ENCODE measurements at places on chromosomes 7 and 10.

DNA sequence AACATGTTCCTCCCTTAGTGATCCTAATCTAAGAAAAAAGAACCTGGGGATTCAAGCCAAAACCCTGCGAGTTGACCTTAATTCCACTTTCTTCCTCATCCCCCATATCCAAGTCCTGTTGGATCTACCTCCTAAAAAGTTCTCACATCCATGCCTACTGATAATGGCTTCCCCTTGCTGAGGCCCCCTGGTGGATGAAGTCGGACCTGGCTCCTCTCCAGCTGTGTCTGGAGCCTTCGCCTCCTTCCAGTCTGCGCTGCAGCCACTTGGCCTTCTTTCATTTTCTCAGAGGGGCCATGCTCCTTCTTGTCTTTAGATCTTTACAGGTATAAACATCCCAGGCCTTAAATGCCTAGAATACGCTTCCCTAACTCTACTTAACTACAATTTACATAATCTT lies 8.1 kb downstream of the PDE1C start:
- DNase-seq: no peak

DNA sequence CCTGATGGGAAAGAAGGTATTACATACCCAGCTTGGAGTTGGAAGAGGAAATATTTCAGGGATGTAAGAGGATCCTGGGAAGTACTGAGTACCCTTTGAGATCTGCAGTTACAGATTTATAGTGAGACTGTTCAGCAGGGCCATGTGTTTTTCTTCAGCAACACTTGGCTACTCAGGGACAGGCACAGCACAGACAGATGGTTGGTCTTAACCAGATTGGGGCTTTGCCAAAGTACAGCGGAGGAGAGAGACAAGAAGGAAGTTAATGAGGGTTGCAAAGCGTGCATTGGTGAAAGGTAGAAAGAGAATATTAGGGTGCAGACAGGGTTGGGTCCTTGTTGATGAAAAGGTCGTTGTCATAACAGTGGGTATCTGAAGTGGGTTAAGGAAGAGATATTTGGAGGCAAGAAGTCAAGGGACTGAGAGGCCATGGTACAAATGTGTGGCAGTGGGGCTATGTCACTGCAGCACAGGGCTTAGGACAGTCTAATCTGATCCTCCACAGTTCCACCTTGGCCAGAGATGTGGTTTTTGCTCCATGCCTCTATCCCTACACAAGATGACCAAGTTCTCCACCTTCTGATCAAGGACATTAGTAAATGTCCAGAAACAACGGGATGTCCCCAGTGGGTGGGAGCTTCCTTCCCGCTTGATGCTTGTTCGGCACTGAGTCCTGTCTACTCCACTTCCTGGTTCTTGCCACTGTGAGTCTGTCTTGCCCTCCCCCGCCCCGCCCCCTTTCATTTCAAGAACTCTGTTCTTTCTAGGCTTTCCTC lies 18.9 kb upstream of the DNAJC1 start:
- DNase-seq: peak; percentile 77

DNA sequence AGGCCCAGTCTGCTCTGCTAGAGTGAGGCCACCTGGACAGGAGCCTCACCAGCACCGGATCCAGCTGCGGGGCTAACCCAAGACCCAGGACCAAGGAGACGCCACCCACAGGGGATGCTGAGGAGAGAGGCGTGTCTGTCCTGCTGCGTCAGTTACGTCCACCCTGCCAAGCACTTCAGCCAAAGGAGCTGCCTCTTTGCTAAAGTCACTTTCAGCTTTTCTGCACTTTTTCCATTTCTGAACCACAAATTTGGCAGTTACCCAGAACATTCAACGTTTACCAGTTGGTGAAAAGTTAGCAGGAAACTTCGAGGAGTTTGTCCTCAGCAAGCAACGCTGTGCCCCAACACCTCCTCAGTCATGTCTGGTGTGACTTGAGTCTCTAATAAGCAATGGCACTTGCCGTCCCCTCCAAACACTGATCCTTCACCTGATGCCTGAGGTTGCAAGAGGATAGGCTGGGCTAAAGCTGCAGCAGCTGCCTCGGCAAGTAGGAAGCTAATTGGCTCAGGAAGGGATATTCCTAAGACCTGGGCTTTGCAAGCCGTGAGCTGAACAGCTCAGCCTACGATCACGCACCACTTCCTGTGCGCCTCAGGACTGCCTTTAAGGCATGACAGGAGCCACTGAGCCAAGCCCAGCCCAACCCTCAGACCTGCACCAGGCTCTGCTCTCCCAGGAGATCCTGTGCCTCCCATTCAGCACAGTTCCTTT lies 40.1 kb downstream of the KCNH2 start:
- peak; percentile 70 for DNase-seq

DNA sequence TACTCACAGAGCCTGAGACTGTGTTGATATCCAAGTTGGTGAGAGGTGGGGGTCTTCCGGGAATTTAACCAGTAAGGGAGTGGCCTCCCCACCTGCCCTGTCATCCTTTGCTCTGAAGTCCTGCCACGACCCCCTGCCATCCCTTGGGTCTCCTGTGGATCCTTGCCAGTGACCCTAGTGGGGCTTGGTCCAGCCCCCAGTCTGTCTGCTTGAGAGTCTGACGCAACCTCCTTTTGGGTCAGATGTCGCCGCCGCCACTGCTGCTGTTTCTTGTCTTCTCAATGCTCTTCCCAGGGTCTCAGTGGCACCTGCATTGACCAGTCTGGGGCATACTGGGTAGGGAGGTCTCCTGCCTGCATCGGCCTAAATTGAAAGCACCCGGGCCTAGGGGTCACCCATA lies 28.8 kb downstream of the PAX2 start:
- DNase-seq: peak; percentile 39

GRCh38 chr10:88831709-88832108 lies 19.9 kb downstream of the ANKRD22 start:
- DNase-seq: peak; percentile 78

- DNase-seq: no peak
These were observed 142.8 kb downstream of the GLCCI1 start for GRCh38 chr7:8111282-8111960.

- no peak for DNase-seq
These were observed 190.5 kb downstream of the PCLO start for GRCh38 chr7:82972135-82972534.

GRCh38 chr7:4556868-4557793 lies 125.0 kb upstream of the FOXK1 start:
- DNase-seq: no peak

- peak; percentile 38 for DNase-seq
These were observed 53.7 kb upstream of the DPYSL4 start for GRCh38 chr10:132133005-132133404.
